Renal cortical epithelial cell (primary cell): ENCODE measurements at places on chromosomes 3 and 15.

DNA sequence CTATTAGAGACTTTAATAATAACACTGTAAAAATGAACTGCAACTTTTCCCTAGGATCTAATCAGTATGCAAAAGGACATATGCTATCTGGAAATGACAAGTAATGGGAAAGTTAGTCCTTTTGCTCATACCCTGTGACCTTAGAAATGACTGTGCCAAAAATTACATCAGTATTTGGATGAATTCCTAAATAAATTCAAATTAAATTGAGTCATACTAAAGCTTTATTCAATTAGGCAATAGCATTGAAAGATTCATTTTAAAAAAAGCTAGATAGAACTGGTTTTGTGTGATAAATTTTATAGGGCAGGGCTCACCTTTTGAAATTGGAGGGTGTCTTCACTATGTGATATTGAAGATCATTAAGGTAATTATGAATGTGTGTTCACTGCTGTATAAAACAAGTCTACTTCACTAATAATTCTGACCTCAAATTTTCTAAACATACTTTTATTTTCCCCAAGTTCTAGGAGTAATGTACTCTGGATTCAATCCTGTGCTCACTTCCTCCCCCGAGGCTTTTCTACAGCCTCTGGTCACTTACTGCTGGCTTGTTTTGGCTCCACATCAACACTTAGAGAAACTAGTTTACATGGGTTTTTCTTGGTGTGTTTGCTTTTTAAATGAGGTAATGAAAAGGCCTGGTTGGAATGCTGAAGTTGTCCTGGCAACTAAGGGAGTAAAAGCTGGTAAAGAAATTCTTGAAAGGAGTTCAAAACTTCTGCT lies 44.4 kb upstream of the SPTSSB start:
- DNase-seq = peak; percentile 93

DNA sequence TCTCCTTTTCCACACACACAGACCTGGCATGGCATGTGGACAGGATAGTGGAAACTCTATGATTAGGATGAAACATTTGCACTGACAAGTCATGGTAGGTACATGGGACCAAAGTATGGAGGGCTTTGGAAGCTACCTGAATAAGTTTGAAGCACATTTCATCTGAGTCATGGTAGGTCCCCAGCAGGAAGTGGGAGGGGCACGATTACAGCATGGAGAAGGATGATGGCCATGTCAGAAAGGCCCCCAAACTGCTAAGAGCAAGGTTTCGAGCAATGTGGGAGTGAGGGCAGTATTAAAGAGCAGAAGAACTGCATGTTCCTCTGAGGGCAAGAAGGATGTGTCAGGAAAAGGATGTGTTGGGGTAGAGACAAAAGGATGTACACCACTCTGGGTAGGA lies 51.5 kb upstream of the CSTA start:
- no peak for DNase-seq

GRCh38 chr3:196666001-196666867 lies 26.7 kb downstream of the NRROS start:
- peak; percentile 44 for DNase-seq

- no peak for DNase-seq
These were observed 1.6 kb upstream of the PLOD2 start for GRCh38 chr3:146162561-146162960.

DNA sequence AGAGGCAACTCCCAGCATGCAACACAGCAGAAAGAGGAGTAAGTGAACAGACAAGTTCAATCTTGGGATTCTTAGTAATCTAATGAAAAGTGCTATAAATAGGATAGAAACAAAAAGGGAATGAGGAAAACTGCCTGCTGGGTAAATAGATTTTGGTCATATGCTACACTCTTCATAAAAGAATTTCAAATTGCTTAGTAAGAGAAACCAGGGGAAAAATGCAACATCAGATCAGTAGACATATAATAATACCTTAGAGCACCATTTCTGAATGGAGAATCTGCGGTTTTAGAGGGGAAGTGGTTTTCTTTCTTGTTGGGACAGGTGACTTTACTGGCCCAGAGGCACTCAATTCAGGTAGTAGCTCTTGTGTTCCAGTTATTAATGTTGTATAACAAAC lies 13.4 kb upstream of the TBC1D5 start:
- no peak for DNase-seq

DNA sequence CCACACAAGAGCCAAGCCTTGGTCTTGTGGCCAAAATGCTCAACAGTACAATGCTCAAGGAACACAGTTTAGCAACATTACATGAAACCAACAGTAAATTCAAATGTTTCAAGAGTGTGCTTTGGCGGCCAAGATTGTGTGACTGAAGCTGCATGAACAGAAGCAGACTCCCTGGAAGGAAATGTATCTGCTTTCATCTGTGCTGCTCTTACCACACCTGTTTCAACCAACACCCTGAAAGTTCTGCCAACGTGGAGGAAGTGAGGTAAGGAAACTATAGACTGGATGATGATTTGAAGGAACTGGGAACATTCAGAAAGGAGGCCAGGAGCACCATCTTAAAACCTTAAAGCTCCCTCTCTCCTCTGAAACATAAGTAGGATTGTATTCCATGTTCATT lies 55.7 kb downstream of the MB21D2 start:
- DNase-seq = no peak

DNA sequence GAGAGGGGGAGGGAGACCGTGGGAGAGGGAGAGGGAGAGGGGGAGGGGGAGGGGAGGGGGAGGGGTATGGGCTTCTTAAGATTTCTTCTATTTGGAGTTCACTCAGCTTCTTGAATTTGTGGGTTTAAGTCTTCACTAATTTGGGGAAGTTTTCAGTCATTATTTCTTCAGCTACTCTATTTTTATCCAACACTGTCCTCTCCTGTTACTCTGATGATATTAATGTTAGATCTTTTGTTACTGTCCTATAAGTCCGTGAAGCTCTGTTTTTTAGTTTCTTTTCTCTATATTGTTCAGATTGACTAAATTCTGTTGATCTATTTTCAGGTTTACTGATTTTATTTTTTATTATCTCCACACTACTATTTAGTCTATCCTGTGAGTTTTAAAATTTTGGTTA lies 351.5 kb upstream of the TPM1 start:
- no peak for DNase-seq

- no peak for DNase-seq
These were observed 167.2 kb downstream of the RBMS3 start for GRCh38 chr3:29447946-29448627.

DNA sequence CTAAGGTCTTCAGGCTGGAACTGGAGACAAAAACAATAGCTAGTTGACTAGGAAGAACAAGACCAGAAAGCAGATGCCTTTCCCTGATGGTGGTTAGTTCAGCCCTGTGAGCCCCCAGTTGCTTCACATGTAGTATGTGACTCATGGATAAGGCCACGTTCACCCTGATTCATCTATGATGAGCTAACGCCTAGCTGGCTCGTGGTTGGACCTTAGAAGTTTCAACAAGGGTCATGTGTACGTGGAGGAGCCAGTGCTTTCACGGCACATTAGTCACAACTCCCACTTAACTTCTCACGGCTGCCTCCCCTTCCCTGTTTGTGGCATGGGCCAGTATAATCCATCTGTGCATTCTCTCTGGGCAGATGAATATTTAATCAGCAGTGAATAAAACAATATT lies 20.6 kb downstream of the COL8A1 start:
- peak; percentile 100 for DNase-seq

GRCh38 chr3:192881159-192881786 lies 36.4 kb downstream of the MB21D2 start:
- no peak for DNase-seq

DNA sequence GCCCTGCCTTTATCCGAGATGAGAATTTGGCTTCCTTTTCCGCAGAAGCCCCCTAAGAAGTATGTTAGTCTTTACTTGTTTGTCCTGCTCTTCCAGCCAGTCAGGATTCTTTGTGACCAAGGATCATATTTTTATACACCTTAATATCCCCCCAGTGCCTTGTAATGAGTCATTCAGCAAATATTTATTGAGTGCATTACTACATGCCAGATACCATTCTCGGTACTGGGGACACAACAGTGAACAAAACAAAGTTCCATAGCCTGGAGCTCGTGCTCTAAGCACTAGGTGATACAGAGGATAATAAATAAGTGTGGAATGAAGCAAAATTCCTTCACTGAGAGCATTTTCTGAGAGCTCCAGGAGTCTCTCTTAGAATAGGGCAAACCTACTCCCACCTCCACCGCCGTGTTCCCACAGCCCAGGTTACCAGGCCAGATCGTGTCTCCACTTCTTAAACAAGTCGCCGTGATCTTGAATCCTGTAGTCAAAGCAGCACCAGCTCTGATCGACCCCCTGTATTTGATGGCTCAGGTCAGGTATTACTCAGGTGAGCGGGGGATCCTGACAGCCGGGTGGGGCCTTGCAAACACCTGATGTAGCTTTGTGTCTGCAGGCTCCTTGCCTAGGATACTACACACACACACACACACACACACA lies 18.5 kb downstream of the TTC21A start:
- DNase-seq = peak; percentile 83

- DNase-seq = no peak
These were observed 153.5 kb upstream of the PPP2R3A start for GRCh38 chr3:135812057-135812456.

DNA sequence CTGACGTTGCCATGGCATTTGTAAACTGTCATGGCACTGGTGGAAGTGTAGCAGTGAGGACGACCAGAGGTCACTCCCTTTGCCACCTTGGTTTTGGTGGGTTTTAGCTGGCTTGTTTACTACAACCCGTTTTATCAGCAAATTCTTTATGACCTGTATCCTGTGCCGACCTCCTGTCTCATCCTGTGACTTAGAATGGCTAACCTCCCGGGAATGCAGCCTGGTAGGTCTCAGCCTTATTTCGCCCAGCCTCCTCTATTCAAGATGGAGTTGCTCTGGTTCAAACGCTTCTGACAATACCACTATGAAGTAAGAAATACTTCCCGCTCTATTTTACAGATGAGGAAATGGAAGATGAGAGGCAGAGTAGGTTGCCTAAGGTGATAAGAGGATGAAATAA lies 16.6 kb downstream of the PAQR9 start:
- DNase-seq = no peak

- DNase-seq = peak; percentile 97
These were observed 558.7 kb upstream of the KCNMB2 start for GRCh38 chr3:177977381-177978158.

GRCh38 chr3:133512416-133513089 lies 60.9 kb upstream of the CDV3 start:
- no peak for DNase-seq

- no peak for DNase-seq
These were observed 105.5 kb upstream of the ICE2 start for GRCh38 chr15:60584355-60584998.

- no peak for DNase-seq
These were observed 106.7 kb downstream of the RAP2B start for GRCh38 chr3:153268564-153269279.

DNA sequence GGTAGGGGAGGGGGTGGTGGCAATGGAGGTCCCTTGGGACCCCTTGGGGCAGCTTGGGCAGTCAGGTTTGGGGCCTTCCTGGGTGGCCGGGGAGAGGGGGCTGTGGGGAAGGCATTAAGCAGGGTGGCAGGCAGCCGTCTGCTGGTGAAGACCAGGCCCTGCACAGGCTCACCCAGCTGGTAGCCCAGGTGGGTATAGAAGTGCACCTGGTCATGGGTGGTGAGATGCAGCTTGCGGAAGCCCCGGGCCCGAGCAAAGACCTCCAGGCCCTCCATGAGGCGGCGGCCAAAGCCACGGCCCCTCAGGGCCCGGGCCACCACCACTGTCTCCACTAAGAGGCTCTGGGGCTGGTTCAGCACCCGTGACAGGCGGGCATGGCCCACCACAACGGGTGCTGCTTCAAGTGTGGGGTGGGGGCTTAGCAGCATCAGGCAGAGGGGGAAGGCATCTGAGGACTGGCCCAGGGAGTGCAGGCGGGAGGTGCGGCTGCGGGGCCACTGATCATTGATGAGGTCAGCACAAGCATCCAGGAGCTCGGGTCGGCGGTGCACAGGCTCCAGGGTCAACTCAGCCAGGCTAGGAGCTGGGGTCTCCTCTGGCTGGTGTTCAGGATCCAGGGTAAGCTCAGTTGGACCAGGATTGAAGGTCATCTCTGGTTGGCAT lies 2.4 kb downstream of the HYAL3 start:
- DNase-seq = no peak

DNA sequence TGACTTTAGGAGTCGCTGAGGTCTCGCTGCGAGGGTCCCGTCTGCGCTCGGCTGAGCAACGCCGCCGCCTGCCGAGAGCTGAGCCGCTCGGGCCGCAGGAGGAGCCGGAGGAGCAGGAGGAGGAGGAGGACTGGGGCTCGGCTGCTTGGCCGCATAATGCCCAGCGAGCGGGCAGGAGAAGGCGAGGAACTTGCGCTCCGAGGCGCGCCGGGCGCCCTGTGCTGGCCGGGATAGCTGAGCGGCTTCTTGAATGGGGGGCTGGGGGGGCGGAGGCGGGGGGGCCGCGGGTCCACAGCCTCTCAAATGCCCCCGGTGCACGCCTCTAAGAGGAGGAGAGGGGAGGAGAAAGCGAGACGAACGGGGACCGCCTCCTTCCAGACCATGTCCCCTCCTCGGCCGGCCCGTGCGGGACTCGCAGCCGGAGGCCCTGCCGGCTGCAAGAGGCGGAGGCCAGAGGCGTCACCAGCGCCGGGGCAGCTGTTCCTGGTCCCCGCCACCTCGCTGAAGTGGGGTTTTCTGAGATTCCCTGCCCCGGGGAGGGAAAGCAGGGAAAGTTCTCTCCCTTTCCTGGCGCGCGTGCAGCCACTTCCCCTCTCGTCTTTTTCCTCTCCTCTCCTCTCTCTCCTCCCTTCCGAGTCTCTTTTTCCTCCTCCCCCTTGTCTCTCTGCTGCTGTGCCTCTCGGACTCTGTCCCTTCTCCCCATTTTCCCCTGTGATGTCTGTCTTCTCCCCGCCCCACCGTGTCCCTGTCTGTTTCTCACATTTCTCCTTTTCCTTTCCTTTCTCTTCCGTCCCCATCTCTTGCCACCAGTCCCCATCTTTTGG lies at the start of gene ADAMTS9:
Gene ADAMTS9, minus strand, starts transcription at position 220 of the 824 bp plus-strand sequence. CDS start 343 bp downstream, outside the sequence.
- peak; percentile 67 for DNase-seq

- peak; percentile 73 for DNase-seq
These were observed 22.3 kb downstream of the OSBPL10 start for GRCh38 chr3:31958701-31959152.

DNA sequence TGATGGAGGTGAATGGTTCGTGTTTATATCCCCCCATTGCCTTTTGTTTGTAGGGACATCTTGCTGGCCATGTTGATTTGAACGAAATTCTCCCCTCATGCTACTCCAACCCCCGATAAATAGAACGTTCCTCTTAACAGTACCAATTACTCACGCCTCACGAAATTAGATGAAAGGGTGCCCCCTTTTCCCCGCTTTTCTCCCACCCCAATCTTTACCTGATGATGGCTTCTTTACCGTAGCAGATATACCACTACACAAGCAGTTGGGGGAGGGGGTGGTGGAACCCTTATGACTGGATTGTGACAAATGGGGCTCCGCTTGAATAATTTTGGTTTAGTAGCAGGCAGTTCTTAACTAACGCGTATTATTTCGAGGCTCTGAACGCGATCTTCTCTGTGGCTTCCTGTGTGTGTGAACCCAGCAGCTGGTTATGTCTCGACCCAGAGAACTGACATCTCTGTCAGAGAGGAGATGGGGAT lies 1.1 kb downstream of the PIAS1 start:
- DNase-seq = peak; percentile 73

DNA sequence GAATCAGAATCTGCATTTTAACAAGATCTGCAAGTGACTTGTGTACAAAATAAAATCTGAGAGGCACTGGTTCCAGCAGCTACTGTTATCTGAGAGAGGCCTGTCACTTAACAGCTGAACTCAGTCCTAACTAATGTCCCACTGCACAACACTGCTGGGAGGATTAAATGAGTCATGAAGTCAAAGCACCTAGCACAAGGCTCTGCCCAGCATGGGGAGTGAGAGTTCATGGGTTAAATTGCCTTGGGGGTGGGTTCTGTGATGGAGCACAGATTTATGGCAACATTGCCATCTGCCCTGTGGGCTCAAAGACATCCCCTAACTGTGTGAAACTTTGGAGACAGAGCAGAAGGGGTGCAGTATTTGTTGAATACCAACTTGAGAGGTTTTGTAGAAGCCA lies 250.9 kb downstream of the PLCL2 start:
- DNase-seq = no peak
